Fibroblast of upper back skin (primary cell): ENCODE measurements at places on chromosomes 7 and 10.

GRCh38 chr7:30731581-30731980 is 20.4 kb upstream of the INMT start:
- no peak for DNase-seq

GRCh38 chr10:105288026-105288425 is 646.9 kb downstream of the SORCS3 start:
- no peak for DNase-seq

GRCh38 chr10:21199501-21199900 is 302.4 kb upstream of the NEBL start:
- DNase-seq = no peak

- no peak for DNase-seq
These were observed 63.1 kb downstream of the PRR15 start for GRCh38 chr7:29626730-29627129.

DNA sequence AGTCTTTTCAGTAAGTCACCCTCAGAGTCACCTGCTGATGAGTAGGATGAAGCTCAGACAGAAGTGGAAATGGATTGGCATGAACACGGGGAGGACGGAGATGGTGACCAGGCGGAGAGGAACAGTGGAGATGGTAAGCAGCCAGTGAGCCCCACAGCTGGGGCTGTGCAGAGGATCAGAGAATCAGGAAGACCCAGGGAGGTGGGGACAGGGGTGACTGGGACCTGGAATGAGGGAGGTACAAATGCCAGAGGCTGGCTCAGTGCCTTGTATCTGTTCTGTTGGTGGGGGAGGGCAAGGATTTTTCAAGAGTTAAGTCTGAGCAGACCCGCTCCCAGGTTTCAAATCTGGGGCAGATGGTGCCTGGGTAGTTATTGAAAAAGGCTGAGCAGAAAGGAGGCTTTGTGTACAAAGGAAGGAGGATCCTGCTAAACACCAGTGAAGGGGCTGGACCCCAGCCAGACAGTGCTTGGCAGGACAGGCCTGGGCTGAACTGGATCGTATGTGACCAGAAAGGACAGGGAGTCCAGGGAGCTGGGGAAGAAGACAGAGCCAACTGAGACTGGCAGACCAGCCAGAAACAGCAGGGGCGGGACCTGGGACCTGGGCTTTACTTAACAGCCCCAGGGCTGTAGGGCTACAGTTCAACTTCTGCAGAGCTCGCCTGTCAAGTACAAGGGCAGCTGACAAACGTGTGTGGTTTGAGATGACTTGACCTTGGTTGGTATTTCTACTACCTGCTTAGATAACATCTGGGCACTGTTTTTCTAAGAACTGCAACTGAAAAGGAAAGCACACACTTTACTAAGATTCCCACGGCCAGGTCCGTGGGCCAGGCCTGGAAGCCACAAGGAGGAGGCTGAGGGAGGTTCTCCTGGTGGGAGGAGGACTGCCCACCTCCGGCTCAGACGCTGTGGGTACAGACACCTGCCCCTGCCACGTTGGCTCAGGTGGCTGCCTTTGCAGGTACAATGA is 13.2 kb upstream of the FRMPD2 start:
- no peak for DNase-seq

- no peak for DNase-seq
These were observed 19.8 kb downstream of the CCNY start for GRCh38 chr10:35355971-35356724.

DNA sequence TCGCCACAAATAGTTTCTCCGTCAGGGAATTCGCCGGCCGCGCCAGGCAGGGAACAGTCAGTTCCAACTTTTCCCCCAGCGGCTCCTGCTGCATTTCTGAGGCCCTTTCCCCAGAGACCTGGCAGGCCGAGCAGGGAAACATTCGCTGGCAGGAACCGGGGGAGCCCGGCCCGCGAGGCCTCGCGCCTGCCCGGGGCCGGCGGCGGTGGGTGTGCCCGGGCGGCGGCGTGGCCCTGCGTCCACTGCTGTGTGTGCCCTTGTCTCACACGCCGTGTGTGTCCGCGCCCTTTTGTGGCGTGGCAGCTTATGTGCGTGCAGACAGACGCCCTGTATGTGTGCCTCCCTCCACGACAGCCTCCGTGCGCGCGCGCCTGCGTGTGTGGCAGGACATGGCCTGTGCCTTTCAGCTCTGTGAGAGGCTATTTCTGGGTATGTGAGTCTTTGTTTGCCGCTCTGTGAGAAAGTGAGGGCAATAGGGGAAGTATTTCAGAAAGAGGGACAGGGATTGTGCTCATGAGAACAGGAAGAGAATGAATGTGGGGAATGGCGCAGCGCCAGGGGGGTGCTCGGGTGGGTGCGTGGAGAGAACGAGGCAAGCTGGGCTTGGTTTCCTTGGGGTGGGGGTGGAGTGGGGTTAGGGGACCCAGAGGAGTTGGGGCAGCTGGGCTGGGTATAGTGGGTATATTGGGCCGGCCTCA is 689 bp upstream of the SMARCD3 start:
- DNase-seq = peak; percentile 58

- no peak for DNase-seq
These were observed 200.4 kb downstream of the TAX1BP1 start for GRCh38 chr7:27940341-27940740.

DNA sequence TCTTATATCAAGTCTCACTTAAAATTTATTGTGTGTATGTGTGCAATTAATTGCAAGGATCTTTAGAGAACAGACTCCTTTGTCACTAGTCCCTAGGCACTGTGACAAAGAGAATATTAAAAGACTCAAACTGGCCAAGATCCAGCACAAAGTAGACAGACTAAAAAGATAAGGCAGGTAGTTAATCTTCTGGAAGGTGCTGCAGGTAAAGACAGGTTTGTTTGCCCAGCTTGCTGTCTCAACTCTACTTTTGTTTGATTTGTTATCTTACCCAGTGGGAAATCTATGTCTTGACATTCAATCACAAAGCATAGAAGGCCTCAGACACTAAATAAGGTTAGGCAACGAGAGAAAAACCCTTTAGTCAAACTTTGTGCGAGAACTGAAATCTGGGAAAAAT is 807.9 kb upstream of the LRRN3 start:
- no peak for DNase-seq

DNA sequence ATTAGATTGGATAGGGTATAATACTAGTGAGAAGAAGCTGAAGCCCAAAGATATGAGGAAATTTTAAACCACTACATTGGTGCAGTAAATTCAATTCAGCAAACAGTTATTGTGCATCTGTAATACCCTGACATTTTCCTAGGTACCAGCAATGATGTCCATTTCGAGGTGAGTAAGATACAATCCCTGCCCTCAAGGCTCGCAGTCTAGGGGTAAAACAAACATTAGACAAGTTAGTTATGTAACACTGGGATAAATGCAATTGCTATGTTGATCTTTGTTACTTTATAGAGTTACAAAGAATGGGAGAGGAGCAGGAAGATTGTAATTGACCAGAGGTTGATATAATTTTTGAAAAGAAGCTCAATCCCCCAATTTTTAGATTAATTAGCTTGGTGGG is 168.1 kb downstream of the PRKG1 start:
- no peak for DNase-seq

DNA sequence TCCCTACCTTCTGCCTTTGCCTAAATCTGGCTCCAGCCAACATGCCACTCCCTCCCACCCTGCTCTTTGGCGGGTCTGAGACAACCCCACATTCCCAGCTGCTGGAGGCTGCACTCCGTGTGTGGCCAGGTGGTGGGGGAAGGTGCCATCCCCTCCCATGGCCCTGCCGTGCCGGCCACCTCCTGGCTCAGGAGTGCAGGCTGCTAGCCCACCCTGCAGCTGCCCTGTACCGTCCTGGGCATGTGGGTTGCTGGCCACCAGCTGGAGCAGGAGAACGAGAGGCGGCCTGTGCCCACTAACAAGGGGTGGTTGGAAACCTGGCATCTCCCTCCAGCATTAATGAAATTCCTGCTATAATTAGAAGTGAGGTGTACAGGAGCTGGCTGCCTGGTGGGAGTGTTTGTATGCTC is 97.6 kb downstream of the ZMIZ1 start:
- DNase-seq = no peak

DNA sequence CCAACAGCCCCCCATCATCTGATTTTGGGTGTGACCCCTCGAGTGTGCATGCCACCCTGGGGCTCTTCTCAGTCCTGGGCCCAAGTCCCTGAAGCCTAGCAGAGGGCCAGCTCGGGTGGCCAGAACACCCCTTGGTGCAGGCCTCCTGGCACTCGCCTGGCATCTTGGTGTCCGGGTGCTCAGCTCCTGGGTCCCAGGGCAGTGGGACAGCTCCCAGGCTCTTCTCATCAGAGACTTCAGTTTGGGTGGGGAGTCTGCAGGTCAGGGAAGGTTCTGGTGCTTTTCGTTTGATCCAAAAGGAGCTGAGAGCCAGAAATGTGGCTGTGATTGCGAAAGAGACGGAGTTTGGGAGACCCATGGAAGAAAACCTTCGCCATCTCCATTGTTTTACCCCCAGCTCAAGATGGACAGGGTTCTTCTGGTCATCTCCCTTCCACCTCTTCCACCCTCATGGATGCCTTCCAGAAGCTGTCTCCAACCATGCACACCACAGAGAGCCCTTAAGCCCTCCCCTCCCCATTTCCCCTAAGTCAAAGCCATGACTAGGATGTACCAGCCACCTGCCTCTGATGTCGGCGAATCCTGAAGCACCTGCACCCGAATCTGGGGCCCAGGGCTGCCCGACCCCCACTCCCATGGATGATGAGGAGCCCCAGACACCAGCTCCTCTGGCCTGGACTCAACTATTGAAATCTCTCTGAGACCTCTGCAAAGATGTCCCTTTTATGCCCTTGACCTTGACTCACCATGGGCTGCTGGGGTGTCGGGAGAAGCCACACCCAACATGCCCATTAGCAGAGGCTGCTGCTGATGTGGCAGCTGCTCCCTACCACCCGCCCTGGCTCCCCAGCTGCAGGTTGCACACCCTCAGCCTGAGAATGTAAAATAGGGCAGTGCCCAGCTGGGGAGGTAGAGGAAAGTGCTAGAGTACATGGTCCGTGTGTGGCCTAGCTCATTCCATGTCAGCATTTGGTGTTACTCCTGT is 55.3 kb downstream of the ADCYAP1R1 start:
- DNase-seq = no peak

DNA sequence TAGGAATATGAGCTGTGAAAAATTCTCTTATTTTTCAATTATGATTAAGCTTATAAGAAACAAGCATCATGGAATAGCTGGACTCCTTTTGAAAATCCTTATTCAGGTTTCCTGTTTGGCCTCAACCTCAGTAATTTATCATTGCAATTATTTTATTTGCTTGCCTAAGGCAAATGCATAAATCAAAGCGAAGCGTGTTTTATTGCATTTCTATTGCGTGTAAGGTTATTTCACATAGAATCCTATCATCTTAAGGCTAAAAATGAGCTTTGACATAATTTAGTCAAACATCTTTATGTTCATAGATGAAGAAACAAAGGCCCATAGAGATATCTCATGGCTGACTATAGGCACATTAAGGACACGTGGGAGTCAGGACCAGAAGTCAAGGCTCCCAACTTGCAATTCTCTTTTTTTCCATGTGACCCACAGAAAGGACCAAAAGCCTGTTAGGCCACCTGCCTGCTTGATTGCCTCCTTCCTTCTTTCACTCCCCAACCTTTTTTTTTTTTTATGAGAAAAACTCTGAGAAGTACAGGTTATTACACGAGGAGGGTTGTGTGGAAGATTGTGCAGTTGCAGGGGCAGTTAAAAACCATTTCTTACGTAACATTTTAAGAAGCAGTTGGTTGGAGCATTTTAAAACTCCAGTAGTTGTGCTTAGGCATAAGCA is 261.0 kb downstream of the HDAC9 start:
- no peak for DNase-seq

GRCh38 chr7:139131601-139132041 is 22.1 kb upstream of the ZC3HAV1 start:
- DNase-seq = no peak

GRCh38 chr10:6071181-6072175 is 9.3 kb upstream of the IL2RA start:
- DNase-seq = no peak

- peak; percentile 98 for DNase-seq
These were observed 127.5 kb downstream of the CUBN start for GRCh38 chr10:17001961-17002749.

GRCh38 chr7:96244244-96244991 is 77.5 kb downstream of the SLC25A13 start:
- DNase-seq = no peak

DNA sequence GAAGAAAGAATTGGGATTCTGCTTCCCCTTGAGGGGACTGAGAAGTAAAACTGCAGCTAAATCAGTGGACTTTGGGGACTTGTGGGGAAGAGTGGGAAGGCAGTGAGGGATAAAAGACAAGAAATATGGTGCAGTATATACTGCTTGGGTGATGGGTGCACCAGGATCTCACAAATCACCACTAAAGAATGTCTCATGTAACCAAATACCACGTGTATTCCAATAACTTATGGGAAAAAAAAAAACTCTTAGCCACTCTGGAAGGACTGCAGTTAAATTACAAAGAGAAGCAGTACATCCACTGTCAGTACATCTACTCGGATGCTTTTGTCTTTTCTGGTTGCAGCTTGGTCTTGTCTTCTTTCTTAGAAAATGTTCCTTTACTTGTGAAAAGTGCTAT is 27.4 kb upstream of the GOT1 start:
- peak; percentile 61 for DNase-seq

- no peak for DNase-seq
These were observed 70.0 kb downstream of the KLF6 start for GRCh38 chr10:3714967-3715366.

DNA sequence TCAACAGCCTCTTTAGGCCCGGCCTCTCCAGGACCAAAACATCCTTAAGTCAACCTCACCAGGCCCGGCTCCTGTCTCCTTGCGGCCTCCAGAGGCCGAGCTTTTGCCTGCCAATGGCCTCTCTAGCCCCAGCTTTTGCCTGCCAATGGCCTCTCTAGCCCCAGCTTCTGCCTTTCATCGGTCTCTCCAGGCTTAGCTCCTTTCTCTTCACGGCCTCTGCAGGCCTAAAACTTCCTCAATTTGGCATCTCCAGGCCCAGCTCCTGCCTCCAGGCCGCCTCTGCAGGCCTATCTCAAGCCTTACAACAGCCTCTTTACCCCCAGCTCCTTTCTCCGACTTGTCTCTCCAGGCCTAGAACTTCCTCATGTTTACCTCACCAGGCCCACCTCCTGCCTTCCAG is 15.7 kb upstream of the TMEM248 start:
- DNase-seq = no peak

DNA sequence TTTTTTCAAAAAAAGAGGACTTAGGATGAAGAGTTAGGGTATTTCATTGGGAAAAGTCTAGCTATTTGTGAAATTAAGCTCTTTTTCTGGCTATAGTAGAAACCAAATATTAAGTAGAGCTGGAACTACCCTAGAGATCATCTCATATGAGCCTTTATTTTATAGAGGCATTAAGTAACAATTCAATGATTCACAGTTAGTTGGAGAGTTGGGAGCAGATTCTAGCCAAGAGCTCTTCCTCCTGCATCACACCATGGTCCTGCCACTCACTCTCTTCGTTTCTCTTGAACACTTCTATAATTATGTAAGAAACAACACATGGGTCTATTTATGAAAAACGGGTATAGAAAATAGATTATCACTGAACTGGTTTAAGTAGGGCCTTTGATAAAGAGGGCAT is 76.1 kb upstream of the ANK3 start:
- peak; percentile 40 for DNase-seq

- DNase-seq = no peak
These were observed 271.6 kb downstream of the GFRA1 start for GRCh38 chr10:116001262-116001857.
